ENCODE measurements at places on chromosomes 5 and 9.

DNA sequence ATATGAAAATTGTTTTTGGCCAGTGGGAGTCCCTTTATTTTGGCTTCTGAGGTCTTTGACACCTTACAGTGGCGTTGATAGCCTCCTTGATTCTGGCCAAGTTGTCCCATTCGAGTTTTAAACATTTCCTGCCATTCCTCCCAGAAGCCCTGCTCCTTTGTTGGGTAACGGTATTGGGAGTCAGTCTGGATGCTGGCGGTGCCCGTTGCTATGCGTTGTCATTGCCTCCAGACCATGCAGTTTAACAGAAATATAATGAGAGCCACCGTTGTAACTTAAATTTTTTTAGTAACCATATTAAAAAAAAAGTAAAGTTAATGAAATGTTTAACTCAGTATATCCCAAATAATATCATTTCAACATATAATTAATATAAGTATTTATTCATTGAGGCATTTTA is 35.0 kb downstream of the GALNT12 start:
- no peak for DNase-seq

DNA sequence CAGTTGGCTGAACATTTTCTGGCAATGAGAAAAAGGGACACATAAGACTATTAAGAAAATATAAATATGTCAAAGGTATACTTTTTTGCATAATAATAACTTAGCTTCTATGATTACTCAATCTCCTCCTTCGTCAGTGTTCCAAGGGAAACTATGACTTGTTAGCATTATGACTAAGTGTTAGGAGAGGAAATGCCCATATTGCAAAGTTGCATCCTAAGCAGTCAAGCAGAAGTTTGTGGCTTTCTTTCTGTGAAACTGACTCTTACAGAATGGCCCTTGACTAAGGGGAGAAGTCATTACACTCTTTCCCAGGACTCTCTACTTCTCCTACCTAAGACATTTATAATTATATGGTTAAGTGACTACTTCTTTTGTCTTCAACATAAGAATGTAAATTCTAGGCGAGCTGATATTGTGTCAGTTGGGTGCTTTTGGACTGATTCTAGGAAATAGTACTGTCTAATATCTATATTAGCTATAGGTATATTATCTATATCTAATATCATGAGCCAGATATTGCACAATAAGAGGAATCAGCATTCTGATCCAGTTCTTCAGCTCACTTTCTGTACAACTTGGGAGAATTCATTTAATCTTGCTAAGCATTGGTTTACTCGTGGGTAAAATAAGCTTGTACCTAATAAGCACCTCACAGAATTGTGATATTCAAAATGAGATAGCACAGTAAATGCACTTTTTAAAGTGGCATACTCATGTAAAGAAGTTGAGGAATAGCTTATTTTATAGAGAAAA is 16.4 kb upstream of the SPINK6 start:
- DNase-seq = no peak

GRCh38 chr9:129489838-129490582 is 130.9 kb downstream of the C9orf50 start:
- no peak for DNase-seq

DNA sequence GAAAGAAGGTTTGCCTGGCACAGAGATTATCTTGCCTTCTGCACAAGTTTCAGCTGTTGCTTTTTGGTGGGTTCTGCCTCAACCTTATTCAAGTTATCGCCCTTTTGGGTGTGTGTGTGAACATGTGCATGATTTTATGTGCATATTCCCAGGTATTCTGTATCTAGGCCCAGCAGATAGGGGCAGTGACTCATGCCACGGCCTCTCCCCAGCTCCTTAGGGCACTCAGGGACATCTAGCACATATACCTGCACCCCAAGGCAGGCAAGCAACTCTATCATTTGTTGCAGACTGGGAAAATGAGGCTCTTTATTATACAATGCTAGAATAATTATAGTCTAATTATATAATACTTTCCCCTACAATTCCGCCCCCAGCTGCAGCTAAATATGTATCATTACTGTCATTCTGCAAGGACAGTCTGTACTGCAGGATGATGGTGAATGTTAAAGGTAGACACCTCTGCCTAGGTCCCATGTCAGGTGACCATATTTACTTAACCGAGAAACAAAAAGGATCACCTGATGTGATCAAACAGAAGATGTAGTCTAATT is 128.9 kb downstream of the PDE8B start:
- no peak for DNase-seq

DNA sequence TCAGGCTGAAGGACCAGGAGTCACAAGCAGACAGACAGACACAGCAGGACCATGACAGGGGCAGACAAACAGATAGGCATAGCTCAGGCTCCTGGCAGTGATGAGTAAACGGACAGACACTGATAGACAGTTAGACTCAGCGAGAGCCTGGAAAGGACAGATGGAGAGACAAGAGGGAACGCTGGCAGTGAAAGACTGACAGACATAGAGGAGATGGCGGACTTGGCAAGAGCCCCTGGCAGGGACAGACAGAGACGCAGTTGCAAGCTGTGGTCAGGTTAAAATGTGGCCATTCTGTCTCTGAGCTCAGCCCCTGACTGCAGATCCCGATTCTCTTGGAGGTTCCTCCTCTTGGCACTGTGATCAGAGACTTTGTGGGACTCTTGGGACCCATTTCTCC is 13.6 kb downstream of the CSF2 start:
- DNase-seq = no peak

DNA sequence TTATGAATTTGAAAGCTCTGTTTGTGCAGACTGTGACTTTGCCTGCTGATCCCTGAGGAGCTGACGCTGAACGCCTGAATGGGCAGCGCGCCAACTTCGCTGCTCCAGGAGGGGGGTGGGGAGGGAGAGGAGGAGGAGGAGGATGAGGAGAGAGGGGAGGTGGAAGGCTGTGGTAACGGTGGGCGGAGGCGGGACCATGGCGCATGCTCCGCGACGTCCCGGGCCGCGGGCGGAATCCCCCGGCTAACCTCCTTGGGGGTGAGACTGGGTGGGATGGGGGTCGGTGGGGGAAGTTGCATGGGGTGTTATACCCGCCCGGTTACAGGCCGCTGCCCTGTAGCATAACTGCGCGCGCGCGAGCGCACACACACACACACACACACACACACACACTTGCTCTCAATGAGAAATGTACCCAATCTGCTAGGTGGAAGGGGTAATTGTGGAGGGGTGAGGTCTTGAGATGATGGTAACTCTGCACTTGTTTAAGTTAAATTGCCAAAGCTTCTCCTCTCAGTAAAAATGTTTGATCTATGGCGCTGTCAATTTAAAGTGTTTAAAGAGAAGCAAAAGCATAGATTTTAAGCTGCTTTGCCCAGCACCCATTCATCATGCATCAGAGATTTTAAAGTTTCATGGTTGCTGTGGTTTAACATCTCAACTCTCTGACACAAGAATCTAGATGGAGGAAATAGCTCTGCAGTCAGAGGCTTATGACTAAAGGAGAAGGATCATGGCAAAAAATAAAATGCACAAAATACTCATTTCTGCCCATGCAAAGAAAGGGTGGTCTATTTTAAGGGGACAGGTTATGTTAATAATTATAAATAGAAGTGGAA is 76.6 kb upstream of the TBCA start:
- DNase-seq = no peak

DNA sequence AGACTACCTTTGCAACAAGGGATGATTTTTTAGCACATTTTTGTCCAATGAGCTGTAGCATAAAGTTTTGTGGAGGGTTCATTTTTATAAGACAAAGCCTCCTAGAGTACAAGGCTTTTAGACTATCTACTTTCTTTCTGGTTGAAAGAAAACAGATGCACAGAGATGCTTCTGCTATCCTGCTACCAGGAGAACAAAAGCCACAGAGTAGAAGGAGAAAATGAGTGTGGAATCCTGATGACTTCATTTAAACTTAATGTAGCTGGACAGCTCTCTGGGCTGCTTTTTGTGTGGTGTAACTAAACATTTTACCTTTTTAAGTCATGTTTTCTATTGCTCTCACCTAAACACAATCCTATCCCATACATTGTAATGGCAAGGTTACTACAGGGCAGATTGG is 1009.4 kb downstream of the TLE1 start:
- DNase-seq = no peak

GRCh38 chr9:15221746-15222145 is 85.3 kb downstream of the TTC39B start:
- DNase-seq = no peak

DNA sequence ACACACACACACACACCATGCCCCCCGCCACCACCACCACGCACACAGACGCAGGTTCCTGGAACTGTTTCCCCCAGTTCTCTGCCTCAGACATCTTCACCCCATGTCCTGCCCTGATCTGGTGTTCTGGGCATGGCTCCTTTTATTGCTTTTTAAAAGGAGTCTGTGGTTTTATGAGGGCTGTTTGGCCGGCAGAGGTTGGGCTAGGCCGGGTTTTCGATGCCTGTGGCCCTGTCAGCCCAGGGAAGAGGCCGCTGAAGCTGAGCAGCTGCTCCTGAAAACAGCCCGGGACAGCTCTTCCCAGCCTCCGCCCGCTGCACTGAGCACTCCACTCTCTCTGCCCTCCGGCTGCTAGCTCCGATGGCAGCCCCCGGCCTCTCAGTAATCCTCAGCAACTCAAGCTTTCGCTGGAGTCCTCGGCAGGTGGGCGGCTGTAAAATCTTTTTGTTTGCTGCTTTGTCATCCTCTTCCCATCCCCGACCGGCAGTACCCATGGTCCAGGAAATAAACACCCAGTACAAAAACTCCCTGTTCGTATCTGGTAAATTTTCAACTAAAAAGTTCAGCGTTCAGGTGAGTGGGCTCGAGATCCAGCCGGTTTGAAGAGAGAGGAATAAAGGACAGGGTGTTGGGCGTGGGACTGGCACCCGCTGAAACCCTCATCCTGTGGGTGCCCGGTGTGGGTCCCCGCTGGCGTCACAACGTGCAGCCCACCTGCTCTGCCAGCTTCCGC is 103.0 kb upstream of the ERCC6L2 start:
- no peak for DNase-seq

- DNase-seq = no peak
Observed at GRCh38 chr5:108339220-108339619, 42.7 kb downstream of the FBXL17 start.

DNA sequence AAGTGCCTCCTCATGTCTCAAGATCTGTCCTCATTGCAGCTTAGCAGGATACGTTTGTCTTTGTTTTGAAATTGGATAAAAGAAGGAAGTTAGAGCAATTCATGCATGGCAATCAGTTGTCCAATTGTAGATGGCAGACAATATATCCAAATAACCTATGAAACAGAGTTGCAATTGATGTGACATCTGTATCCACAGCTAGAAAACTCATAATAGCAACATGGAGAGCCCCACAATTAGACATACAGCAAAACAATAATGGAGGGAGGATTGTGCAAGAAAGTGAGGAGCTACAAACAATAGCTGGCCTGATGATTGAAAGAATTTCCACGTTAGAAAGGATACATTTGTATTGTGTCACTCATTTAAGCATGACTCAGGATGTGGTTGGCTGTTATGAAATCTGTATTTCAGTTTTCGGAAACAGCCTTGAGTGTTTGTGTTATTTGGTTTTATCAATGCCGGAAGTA is 132.0 kb downstream of the FAM174A start:
- DNase-seq = no peak

DNA sequence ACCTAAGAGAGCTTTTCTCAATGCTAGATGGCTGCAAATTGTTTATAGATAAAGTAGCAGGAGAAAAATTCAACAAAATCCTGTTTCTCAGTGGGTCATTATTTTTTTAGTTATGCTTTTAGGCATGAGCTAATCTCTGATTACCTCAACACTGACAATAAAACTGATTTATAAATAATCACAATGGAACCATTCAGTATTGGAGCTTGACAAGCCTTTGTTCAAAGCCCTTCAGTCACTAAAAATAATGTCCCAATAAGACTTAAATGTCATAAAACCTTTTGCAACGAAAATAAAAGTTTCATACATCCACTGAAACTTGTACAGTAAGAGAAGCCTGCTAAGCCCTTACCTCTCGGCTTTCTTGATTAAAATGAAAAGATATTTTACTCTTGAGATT is 27.2 kb downstream of the PTPDC1 start:
- no peak for DNase-seq

GRCh38 chr9:73684601-73685000 is 532.9 kb downstream of the ANXA1 start:
- no peak for DNase-seq

GRCh38 chr5:932628-933250 is 40.1 kb downstream of the TRIP13 start:
- DNase-seq = no peak

GRCh38 chr5:31048282-31049270 is 144.9 kb upstream of the CDH6 start:
- DNase-seq = no peak

DNA sequence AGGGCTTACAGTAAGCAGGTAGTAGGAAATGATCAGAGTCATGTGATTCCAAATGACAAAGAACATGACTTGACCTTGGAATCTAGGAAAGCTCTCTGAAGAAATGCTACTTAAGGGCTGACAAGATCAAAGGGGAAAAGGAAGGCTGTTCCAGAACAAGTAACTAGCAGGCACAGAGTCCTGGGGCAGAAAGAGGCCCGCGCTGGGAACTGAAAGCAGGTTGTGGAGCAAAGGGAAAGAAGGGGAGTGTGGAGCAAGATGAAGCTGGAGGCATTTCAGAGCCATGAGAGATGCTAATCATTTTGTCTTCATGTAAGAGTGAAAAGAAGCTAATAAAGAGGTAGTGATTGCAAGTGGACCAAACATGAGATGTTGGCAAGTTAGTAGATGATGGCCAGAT is 397.5 kb downstream of the DTWD2 start:
- DNase-seq = no peak

DNA sequence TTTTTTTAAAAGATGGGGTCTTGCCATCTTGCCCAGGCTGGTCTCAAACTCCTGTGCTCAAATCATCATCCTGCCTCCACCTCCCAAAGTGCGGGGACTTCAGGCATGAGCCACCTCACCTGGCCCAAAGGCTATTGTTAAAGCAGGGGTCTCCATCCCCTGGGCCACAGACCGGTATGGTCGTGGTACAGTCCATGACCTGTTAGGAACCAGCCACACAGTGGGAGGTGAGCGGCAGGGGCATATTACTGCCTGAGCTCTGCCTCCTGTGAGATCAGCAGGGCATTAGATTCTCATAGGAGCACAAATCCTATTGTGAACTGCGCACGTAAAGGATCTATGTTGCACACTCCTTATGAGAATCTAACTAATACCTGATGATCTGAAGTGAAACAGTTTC is 7.3 kb upstream of the NOL6 start:
- DNase-seq = no peak

- DNase-seq = no peak
Observed at GRCh38 chr5:56106837-56107236, 112.1 kb upstream of the IL6ST start.

DNA sequence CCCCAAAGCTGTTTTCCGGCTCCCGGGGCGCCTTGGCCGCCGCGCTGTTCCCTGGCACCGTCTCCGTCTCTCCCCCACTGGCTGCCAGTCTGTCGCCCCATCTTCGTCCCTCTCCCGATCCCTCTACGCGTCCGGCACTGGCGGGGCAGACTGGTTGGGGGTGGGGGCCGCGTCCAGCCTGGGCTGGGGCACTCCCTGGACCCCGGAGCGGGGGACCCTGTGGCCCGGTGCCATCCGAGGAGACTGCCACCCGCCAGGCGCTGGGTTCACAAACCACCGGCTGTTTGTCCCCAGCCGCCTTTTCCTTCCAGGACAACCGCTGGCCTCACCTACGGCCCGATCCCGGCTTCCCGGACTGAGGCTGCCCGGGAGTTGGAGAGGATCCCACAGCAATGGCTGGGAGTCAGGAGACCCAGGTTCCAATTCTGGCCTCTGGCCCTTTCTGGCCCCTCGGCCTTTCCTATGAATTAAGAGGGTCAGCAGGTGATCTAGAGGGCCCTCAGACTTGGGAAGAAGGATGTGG is 1.0 kb upstream of the FIBCD1 start:
- no peak for DNase-seq
